ENCODE measurements at places on chromosomes 3 and 15.

- no peak for DNase-seq
Observed at GRCh38 chr3:168053115-168053514, 42.6 kb downstream of the GOLIM4 start.

DNA sequence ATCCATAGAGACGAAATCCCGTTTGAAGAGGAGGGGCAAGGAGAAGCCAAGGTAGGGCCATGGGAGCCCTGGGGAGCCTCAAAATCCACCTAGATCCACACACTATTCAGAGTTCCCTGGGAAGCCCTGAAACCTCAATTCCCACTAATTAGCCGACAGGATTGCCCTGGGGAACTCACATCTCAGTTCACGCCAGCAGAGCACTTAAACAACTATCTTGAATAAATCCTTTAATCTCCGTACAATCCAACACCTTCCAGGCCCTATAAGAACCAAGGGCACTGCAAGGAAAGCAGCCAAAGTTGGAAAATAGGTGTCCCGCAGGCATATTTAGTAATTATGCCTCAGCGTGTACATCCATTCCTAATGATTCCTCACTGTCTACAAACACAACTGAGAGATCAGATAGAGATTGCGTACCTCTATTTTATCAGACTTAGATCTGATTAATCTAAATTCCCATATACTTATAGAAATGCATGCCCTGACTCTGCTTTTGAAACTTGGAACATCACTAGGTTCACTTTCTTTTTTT, 25.6 kb upstream of the EIF4A2 start:
- no peak for DNase-seq

DNA sequence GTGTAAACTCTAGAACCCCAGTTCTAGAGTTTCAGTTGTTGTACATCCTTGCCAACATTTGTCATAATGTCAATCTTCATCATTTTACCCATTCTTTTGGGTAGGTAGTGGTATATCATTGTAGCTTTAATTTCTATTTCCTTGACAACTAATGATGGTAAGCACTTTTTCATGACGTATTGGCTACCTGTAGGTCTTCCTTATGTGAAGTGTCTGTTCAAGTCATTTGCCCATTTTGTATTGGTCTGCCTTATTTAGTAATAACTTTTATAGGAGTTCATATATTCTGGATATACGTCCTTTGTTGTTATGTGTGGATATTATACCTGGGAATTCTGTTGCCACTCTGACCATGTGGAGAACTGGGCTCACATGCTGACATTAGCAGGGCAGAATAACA, 73.8 kb upstream of the ACTC1 start:
- DNase-seq = no peak

DNA sequence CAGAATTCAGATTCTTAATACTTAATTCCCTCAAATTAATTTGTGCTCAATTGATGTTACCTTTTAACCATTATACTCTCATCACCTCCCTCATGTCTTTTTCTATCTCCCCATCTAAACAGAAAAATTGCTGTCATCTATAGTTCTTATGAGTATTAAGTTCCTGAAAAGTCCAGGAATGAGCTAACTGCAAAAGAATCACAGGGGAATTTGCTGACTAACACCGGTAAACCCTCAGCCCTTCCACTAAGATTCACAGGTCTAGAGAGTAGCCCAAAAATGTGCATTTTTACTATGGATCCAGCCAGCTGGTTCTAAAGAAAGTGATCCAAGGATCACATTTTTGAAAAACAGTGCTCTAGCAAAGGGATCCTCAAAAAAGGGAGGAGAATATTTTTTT, 67.0 kb downstream of the SETD2 start:
- no peak for DNase-seq

DNA sequence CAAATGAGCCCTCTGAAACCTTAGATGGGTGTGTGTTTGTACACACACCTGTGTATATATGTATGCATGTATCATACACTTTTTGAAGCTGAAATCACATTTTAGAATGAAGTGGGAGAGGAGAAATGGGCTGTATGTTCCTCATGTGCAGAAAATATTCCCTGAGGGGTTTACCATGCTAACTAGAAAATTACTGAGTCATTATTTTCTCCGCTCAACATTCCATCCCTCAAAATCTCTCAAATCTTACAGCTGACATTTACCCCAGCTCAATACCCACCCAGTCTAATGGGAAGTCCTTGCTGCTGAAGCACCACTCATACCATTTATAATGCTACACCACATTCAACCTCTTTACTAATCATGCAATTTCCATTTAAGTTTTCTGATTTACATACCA, 138.6 kb downstream of the P2RY1 start:
- DNase-seq = no peak

DNA sequence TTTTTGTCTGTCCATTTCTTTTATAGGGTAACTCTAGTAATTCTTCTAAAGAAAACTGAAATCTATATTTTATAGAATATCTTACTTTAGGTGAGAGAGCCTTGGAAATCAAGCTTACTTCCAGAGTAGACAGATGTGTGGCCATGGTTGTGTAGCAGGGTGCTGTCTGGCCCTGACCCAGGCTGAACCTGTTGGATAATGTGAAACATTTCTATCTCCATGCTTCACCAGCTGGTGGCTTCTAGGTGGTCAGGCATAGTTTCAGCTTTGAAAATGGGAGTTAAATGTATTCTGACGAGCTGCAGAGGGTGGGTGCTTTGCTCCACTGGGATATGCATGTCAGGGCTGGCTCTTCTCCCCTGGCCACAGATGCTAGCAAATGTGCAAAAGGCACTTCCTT, 20.8 kb upstream of the NR2C2 start:
- no peak for DNase-seq

GRCh38 chr3:10162185-10162584, 2.5 kb upstream of the IRAK2 start:
- DNase-seq = no peak

GRCh38 chr15:52351206-52351908, 55.8 kb upstream of the MYO5C start:
- no peak for DNase-seq

DNA sequence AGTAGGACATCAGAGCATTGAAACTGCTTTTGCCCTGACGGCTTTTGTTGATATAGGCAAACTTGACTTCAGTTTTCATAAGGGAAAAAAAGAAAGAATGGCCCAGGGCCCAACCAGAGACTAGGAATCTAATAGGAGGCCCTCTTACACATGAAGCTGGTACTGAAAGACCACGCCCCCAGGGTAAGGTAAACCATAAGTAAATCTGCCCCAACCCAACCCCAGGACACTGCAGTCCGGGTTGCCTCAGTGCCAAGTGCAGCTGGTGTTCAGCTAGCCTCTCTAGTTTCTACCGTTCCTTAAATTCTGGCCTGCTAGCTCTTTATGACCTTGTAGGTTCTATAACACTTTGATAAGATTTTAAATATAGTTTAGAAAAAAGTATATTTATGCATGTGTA, 136.7 kb downstream of the AQP9 start:
- DNase-seq = no peak

DNA sequence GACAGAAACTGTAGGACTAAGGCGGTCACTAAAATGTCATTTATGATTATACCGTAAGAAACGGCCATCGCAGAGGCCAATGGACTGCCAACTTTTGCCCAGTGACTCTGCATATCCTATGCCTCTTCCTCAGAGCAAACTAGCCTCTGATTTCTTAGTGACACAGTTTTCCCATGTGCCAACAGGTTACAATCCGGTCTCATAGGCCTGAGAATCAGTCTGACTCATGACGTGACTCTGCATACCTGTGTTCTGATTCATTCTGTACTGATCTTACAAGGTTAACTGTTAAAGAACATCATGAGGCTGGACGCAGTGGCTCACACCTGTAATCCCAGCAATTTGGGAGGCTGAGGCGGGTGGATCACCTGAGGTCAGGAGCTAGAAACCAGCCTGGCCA, 17.8 kb downstream of the RUBCN start:
- DNase-seq = no peak

GRCh38 chr3:10213156-10213792, 35.0 kb upstream of the TATDN2 start:
- no peak for DNase-seq

All from right renal pelvis (tissue), 4 donors.